IPS-NIHi11 (cell line): ENCODE measurements at places on chromosomes 3 and 15.
A peak's percentile ranks its signal among the peaks of the same experiment; 100 is the strongest.

DNA sequence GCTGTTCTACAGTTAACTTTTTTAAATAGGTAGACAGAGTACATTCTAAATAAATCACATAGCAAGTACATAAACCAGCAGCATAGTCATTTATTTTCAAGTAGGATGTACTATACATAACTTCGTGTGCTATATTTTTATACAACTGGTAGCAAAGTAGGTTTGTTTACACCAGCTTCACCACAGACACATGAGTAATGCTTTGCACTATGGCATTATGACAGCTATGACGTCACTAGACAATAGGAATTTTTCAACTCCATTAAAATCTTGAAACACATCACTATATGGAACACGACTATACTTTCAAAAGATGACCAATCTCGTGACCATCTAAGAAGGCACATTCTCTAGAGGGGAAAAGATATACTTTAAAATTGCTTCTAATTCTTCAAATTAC is 3.5 kb downstream of the TEX55 start:
- DNase-seq = no peak

DNA sequence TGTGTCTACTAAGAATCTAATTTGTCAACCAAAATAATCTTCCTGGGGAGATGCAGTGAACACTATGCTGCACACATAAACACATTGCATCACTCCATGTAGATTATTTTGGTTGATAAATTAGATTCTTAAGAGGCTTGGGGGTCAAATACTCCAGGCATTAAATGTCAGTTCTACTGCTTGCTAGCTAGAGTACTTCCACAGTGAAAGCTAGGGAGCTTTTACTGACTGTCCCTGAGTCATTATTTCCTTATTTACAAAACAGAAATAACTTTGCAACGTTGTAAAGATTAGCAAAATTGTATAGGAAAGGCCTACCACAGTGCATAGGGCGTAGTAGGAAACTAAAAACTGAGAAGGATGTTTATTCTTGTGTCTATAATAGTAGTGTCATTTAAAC is 12.9 kb upstream of the TMC3 start:
- DNase-seq = no peak

- DNase-seq = no peak
Observed at GRCh38 chr3:126851934-126852333, 131.0 kb upstream of the PLXNA1 start.

- no peak for DNase-seq
Observed at GRCh38 chr3:39917065-39917773, 107.8 kb downstream of the MYRIP start.

DNA sequence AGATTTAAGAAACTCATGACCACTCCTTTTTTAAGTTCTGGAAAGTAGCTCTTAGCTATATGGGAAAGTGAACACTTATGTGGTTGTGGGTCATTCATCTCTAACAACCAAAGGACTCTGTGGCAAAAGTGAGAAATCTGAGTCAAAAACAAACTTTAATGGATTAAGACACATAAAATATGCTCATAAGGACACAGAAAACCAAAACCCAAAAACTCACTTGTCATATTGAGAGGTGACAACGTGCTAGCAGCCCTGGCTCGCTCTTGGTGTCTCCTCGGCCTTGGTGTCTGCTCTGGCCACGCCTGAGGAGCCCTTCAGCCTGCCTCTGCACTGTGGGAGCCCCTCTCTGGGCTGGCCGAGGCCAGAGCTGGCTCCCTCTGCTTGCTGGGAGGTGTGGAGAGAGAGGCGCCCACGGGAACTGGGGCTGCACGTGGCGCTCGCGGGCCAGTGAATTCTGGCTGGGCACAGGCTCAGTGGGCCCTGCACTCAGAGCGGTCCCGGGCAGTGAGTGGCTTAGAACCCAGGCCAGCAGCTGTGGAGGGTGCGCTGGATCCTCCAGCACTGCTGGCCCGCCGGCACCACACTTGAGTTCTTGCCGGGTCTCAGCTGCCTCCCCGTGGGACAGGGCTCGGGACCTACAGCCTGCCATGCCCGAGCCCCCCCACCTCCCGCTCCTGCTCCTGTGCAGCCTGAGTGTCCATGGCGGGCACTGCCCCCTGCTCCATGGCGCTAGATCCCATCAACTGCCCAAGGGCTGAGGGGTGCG is 30.3 kb upstream of the SKIL start:
- DNase-seq = no peak

GRCh38 chr3:42421818-42422796 is 11.7 kb upstream of the LYZL4 start:
- DNase-seq = no peak

- DNase-seq = no peak
Observed at GRCh38 chr15:89550427-89550826, 24.8 kb upstream of the TICRR start.

DNA sequence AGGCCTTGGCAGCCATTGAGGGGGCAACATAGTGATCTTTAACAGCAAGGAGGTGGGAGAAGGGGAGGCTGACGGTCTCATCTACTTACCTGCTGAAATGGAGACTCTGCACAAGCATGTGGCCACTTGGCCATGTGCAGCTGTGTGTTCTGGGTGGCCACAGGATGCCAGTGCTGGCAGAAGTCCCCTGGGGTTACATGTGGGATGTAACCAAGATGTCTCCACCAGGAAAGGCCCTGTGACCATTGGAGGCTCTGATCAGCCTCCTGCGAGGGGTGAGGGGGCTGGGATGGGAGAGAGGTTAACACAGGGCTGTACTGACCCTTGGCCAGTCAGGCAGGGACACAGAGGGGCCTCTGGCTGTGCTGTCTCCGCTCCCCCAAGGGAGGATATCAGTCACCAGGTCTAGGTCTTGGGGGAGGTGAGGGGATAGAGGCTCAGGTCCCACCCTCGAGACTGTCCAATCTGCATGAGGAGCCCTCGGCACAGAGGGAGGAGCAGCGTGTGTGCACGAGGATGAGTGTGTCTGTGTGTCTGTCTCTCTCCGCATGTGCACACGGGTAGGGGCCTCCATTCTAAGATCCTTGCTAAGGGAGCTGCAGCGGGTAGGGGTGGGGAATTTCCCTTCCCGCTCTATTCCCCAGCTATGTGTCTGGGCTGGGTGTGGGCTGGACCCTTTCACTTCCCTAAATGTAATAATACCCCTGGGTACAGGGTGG is 19.5 kb downstream of the PRKCD start:
- no peak for DNase-seq

GRCh38 chr3:194929578-194929960 is 243.9 kb downstream of the FAM43A start:
- no peak for DNase-seq

DNA sequence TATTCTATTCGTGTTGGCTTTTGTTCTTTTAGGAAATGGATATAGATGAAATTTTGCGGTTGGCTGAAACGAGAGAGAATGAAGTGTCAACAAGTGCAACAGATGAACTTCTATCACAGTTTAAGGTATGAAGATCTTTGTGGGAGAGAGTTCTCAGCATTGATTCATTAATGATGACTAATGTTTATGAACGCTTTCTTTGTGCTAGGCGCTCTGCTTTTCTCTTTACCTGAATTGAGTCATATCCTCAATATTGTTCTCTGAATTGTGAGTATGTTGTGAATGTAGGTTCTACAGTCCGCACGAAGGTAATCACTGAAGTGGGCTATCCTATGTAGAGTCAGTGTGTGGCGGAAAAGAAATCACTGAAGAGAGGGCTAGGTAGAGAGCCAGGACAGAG is 81.2 kb downstream of the CHD2 start:
- DNase-seq = no peak

- no peak for DNase-seq
Observed at GRCh38 chr3:130491431-130491830, 25.5 kb upstream of the COL6A6 start.

GRCh38 chr3:187713504-187713903 is 11.1 kb upstream of the RTP2 start:
- DNase-seq = no peak

- no peak for DNase-seq
Observed at GRCh38 chr3:47586746-47587145, 8.1 kb upstream of the CSPG5 start.

DNA sequence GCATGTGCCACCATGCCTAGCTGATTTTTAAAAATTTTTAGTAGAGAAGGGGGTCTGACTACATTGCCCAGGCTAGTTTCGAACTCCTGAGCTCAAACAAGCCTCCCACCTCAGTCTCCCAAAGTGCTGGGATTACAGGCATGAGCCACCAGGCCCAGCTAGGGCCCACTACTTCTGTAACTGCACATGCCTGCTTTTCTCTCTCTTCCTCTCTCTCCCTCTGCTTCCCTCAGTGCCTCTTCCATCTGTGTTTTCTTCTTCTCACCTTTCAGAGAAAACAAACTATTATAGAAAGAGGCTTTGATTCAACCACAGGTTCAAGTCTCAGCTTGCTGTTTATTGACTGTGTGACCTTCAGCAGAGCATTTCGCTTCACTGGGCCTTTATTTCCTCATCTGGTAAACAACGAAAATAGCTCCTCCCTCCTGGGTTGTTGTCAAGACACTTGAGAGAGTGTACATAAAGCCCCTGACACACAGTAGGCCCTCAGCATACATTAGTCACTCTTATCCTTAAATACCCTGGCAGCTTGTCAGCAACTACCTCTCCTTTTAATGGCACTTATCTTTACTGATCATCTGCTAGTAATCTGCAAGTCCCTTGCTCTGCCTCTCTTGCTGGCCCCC is 10.2 kb downstream of the TADA3 start:
- no peak for DNase-seq

- DNase-seq = no peak
Observed at GRCh38 chr3:178170698-178171535, 365.3 kb upstream of the KCNMB2 start.

- DNase-seq = peak; percentile 89
Observed at GRCh38 chr3:53114011-53114400, 16.2 kb downstream of the RFT1 start.

DNA sequence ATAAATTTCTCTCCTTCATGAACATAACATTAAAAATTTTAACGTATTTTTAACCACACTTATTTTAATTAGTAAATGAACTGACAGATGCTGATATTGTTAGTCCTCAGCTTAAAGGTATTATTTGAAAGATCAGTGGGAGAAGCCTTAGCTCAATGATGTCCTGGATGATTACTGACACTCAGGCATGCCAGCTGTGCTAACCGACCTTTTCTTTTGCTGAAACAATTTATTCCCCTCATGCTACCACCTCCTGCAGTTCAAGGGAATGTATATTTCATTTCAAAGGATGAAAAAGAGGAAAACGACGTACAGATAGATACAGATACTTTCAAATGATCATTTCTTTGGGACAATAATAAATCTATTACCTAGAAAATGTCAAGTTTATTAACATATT is 620.8 kb downstream of the FGF12 start:
- no peak for DNase-seq

GRCh38 chr15:40063563-40064011 is 24.6 kb upstream of the SRP14 start:
- DNase-seq = no peak

GRCh38 chr3:107032111-107032510 is 345.1 kb upstream of the CCDC54 start:
- no peak for DNase-seq

- no peak for DNase-seq
Observed at GRCh38 chr3:95719481-95719880, 1094.9 kb upstream of the EPHA6 start.

GRCh38 chr3:187568171-187568570 is 102.0 kb downstream of the SST start:
- no peak for DNase-seq

GRCh38 chr15:59178151-59178695 is 28.4 kb upstream of the LDHAL6B start:
- DNase-seq = no peak

GRCh38 chr3:13538520-13539291 is 10.2 kb upstream of the FBLN2 start:
- no peak for DNase-seq

DNA sequence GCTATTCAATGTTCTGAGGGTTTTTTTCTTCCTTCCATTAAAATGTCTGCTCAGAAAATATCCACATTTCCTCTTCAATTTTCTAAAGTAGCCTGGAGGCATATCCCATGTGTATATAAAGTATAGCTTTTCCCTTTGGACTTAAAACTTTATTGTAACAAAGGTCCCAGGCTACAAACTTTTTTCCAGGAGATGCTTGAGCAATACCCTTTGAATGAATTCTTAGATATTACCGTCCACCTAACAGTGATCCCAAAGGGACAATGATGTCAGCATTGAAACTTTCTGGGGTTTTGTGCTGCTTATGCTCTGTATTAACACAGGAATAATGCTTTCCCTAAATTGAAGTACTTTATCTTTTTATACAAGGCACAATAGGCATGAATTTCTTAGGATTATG is 525.2 kb downstream of the CADM2 start:
- DNase-seq = no peak

DNA sequence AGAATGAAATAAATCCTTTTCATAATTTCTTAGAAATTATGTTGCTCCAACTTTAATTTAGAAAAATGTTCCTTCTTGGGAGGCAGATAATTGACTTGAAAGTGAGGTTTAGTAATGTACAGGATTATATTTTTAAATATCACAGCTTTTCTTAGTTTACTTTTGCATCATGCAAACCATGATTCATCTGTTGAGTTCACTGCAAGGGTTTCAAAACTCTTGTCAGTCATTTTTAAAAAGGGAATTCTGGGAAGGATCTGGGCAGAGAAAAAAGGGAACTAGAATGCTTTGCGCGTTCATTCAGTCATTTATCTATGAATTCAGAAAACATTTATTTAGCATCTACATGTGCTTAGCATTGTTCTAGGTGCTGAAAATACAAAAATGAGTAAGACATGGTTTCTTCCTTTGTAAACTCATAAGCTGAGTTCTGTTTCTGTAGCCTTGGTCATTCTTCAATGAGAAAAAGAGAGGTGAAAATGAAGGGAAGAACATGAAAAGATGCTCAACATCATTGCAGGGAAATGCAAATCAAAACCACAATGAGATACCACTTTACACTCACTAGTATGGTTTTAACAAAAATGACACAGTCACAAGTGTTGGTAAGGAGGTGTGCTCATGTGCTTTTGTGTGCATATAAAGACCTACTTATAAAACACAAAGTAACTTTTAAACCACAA is 209.1 kb downstream of the NR1D2 start:
- no peak for DNase-seq

DNA sequence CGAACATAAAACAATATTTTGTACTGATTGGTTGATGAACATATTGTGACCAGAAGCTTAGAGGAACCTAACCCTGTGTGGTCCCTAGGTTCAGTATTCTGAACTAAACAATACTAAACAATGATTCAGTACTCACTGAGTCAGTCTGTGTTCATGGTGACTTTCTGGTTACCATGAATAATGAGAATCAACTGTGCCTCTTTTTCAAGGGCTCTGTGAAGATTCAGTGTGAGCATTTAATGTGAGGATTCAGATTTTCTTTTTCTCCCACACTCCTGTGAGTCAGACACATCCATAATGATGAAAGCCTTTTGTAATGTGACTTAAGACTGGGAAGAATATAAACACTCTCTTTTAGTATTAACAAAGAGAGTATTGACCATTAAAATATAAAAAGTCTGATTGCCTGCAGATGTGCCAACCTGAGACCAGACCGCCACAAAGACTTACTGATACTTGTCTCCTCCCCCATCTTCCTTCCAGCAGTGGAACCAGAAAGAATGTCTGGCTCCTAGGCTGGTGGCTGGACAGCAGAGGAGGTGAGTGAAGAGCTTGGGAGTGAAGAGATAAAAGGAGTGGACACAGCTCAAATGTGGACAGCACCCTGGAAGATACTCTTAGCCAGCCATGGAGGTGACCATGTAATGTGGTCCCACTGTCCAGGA is 17.6 kb upstream of the ACTL6A start:
- DNase-seq = no peak
